IPS-NIHi11 (cell line): ENCODE measurements at places on chromosomes 11 and 22.

- no peak for DNase-seq
Observed at GRCh38 chr11:36238036-36238631, 51.1 kb downstream of the COMMD9 start.

DNA sequence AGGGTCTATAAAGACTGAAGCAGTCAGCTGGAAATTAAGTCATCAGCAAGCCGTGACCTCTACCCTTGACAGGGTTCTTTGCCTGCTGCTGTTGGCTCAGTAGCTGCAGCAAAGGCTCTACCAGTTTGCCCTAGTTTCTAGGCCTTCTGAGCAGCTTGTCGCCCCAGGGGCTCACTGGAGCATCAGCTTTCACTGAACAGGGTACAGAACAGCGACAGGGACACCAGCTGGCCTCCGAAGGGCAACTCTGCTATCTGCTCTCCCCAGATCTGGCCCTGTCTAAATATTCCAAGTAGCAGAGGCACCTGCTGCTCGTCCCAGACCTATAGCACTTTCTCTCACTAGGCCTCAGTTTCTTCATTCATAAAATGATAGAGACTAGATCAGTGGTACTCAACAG lies 42.4 kb downstream of the SMCO4 start:
- DNase-seq: no peak

GRCh38 chr11:91081440-91082043 lies 858.7 kb upstream of the CHORDC1 start:
- no peak for DNase-seq

GRCh38 chr11:73345481-73346160 lies 30.6 kb upstream of the RELT start:
- no peak for DNase-seq

DNA sequence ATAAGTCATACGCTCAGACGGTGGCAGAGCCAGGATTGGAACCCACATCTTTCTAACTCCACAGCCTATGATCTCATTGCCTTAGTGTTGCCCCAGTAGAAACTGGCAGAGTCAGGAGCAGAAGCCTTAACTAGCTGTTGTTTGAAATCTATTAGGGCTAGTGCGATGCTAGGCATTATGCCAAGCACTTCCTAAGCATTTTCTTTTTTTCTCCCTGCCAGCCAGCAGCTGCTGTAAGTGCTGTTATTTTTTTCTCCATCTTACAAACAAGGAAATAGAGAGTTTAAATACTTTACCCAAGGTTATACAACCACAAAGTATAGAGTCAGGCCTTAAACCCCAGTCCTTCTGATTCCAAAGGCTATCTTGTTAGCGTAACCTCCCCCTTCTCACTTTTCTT lies 161.0 kb upstream of the SORL1-AS1 start:
- DNase-seq: no peak

- no peak for DNase-seq
Observed at GRCh38 chr11:133996671-133997070, 39.9 kb upstream of the IGSF9B start.

DNA sequence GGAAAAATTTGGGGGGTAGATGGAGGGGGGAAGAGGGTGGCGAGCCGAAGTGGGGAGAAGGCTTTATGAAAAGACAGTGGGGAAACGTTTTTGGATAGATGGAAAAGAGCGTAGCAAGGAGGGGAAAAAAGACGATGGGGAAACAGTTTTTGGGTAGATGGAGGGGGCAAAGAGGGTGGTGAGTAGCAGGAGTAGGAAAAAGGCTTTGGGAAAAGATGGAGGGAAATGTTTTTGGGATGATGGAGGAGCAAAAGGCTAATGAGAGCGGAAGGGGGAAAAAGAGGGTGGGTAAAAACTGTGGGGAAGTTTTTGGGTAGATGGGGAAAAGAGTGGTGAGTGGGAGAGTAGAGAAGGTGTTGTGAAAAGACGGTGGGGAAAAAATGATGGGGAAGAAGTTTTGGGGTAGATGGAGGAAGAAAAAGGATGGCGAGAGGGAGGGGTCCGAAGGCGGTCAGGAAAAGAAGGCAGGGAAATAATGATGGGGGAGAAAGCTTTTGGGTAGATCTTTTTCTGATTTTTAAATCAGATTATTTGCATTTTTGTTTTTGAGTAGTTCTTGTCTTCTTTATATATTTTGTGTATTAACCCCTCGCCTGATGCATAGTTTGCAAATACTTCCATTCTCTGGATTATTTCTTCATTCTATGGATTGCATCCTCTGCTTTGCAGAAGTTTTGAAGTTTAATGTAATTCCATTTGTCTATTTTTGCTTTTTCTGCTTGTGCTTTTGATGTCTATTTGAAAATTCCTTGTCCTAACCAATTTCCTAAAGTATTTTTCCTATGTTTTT lies 115.3 kb upstream of the SERPIND1 start:
- no peak for DNase-seq

GRCh38 chr11:86365546-86365945 lies 9.1 kb upstream of the CCDC81 start:
- DNase-seq: no peak

DNA sequence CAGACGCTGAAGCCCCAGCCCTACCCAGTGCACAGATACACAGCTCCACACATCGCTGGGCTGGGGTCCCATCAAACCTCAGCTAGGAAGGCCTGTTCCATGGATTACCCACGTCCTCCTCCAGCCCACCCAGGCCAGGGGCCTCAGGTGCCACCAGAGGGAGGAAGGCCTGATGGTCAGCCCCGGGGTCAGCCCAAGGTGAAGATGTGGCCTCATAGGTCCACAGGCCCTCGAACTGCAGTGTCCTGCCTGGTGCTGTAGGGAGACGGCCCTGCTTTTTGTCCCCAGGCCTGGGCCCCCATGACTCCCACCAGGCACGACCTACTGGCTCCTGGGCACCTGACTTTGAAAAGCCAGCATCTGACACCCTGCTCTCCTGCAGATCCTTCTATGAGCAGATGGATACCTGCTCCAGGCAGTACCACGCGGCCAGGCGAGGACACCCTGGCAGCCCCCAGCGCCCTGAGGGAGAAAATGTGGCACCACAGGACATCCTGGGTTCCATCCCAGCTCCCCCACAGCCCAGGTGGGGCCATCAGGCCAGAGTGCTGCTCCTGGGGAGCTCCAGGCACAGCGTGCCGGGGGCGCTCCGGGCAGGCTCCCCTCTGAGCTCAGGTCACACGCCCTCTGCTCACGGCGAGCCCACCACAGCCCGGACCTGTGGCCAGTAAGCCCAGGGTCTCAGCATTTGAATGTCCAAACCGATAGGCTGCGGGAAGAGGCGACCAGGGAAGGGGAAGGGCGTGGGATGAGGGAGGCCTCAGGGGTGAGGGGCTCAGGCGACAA lies 15.8 kb upstream of the MOB2 start:
- no peak for DNase-seq

GRCh38 chr11:119460097-119460496 lies 37.1 kb upstream of the THY1 start:
- no peak for DNase-seq

- no peak for DNase-seq
Observed at GRCh38 chr11:10568486-10568941, at the start of gene LYVE1. Gene LYVE1 (minus strand): TSS chr11:10568665. CDS start chr11:10568532, 133 bp downstream.

DNA sequence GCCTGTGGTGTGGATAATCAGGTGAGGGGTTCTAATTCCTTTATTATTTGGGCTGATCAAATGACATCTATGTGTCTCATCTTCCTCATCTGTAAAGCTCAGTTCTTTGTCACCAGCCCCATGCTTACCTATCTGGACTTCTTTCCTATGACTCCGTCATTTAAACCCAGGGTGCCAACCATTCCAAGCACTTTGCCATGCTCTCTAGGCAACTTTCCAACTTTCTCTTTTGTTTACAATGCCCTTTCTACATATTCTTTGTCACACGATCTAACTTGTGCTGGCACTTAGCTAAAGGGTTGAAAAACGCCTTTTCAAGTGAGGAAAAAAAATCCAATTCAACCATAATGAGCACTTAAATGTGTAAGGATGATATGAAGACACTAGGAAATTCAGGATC lies 27.9 kb downstream of the EXPH5 start:
- no peak for DNase-seq

DNA sequence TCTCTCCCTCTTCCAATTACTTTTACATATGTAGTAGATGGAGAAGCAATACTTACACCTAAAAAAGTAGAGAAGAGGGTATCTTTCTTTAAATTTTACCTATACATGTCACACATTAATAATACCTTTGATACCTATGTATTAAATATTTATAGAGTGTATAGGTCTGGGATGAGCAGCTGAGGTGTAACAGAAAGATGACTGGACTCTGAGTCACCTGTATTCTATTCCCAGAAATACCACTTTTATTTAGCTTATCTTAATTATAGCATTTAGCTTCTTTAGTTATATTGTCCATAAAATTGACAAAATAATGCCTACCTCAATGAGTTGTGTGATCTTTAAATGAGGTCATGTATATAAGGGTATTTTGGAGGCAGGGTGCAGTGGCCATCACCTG lies 30.6 kb upstream of the YAP1 start:
- DNase-seq: no peak

DNA sequence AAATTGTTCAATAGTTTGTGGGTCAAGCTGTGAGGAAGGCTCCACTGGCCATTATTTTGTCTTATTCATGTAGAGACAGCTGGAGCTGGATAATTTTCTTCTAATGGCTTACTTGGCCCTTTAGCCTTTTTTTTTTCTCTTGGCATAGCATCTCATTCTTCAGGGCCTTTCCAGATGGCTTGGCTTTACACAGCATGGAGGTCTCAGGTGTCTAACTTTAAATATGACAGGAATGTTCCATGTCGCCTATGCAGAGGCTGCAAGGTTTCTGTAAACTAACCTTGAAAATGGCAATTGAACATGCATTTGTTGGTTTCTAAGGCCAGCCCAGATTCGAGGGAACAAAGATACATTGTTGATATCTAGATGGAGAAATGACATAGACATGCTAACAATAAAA lies 247.9 kb upstream of the CNTN5 start:
- peak; percentile 5 for DNase-seq

DNA sequence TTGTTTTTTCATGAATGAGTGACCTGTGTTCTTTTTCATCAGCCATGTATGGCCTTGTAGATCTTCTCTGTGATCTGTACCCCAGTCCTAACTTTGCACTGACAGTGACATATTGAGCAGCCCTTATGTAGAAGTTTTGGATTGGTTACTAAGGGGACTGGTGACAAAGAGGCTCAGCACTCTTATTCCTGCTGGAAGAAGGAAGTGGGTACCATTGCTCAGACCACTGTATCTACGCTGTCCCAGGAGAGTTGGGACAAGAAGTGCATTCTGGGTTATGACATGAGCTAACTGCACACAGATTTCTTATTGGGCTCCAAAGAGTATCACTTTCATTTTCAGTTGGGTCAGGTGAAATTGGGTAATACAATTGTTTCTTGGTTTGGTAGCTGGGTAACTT lies 107.8 kb upstream of the RASSF10 start:
- DNase-seq: no peak

DNA sequence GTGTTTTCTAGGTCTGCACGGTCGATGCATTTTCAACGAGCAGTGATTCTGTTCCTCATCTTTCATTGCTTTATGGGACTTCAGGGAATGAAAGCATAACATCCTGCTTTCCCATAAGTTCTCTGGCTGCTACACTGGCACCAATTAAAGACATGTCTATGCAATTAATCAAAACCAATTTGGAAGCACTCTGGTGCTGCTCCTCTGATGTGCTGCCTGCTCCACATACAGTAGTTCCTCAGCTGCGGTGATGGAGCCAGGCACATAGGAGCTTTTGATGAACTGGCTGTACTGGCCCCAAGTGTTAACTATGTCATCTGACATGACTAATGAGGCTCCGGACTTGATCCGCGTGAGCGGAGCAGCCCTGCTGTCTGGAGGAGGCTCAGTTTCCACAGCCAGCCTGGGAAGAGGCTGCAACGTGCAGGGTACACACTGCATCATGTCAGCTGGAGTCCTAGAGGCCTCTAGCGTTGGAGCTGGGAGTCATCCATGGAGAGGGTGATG lies 29.8 kb downstream of the GVQW3 start:
- DNase-seq: no peak

DNA sequence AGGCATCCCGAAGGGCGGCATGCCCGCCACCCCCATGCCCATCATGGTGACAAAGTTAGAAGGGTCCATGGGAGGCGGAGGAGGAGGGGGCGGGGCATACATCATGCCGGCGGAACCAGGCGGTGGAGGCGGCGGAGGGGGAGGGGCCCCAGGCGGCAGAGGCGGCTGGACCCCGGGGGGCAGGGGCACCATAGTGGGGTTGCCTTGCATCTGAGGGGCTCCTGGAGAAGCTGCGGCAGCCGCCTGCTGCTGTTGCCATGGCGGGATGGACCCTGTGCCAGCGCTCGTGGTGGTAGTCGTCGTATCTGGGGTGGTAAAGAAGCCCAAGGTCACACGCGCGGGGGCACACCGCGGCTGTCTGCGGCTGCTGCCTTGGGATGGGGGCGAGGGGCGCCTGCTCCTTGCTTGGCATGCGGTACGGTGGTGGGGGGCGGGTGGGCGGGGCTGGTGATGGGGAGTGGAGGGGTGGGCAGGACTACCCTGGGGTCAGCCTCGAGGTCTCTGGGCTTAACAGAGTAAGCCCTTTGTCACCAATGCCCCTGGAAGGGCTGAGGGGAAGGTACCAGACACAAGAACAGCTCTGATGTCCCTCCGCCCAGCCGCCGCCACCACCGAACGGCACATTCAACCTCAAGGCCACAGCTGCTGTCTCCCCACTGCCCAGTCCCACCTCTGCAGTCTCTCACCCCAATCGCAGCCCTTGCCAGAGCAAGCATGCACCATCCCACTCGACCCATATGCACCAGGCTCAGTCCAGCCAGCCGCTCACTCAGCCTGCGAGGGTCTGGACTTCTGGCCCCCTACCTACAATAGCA lies 6.3 kb upstream of the PYGM start:
- no peak for DNase-seq

- DNase-seq: peak; percentile 17
Observed at GRCh38 chr11:107651672-107652071, 60.2 kb downstream of the SLN start.

GRCh38 chr11:44256673-44257291 lies 53.2 kb downstream of the ALX4 start:
- DNase-seq: no peak

DNA sequence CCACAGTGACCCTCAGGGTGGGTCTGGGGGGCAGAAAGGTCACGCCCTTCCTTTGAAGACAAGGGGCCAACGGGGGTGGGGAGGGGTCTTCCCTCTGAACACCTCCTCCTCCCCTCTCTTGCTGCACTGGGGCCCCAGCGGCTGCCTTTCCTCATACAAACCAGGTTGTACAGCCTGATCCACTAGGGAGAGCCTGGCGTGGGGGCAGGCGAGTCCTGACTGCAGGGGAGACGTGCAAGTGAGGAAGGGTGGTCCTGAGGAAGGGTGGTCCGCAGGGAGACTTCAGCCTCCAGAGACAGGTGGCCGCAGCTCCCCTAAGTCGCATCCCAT lies 43.6 kb upstream of the LINC01488 start:
- no peak for DNase-seq

GRCh38 chr22:39718921-39719475 lies 148.4 kb downstream of the CACNA1I start:
- no peak for DNase-seq
